Mammary epithelial cell (primary cell): ENCODE measurements at places on chromosomes 3 and 15. TPM values are rescaled to one million over a fixed set of nuclear protein-coding genes. Genes with fewer than 3 reads are reported as not detected.

The FXR1 gene
- total RNA-seq: 105 TPM

The FAM3D gene
- not detected for total RNA-seq

The DISP2 gene
- under 0.01 TPM for total RNA-seq

The RTP4 gene
- total RNA-seq: 0.50 TPM

The TICRR gene
- 0.67 TPM for total RNA-seq

The PLCL2 gene
- total RNA-seq: 0.33 TPM

The ACP3 gene
- total RNA-seq: not detected in 2 replicates

The CMTM7 gene
- 57.4 and 62.1 TPM in 2 replicates for total RNA-seq

GRCh38 chr15:72952151-72952550, 100.1 kb upstream of the NEO1 start:
- no peak for DNase-seq

- DNase-seq: no peak
Observed at GRCh38 chr3:179651687-179652446, 973 bp upstream of the USP13 start.

DNA sequence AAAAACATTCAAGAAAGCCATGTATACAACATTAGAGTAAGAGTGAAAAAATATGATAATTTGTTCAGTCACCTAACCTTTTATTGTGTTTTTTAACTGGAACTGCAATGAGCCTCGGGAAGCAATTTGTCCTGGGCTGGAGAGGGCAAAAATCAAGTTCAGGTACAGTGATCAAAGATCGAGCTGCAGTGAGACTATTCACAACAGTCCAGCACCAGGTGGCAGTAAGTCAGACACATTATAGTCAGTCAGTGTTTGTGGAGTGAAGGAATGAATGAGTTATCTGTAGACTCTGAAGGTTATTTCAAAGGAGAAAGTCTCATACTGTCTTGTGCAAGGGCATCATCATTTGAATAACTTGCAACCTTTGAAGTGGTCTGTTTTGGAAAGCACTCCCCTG, 116.6 kb downstream of the CHDH start:
- peak; percentile 5 for DNase-seq

- DNase-seq: no peak
Observed at GRCh38 chr15:62320259-62320658, 155.2 kb upstream of the C2CD4B start.

- DNase-seq: no peak
Observed at GRCh38 chr3:60070366-60070765, 1020.5 kb upstream of the CFAP20DC start.

DNA sequence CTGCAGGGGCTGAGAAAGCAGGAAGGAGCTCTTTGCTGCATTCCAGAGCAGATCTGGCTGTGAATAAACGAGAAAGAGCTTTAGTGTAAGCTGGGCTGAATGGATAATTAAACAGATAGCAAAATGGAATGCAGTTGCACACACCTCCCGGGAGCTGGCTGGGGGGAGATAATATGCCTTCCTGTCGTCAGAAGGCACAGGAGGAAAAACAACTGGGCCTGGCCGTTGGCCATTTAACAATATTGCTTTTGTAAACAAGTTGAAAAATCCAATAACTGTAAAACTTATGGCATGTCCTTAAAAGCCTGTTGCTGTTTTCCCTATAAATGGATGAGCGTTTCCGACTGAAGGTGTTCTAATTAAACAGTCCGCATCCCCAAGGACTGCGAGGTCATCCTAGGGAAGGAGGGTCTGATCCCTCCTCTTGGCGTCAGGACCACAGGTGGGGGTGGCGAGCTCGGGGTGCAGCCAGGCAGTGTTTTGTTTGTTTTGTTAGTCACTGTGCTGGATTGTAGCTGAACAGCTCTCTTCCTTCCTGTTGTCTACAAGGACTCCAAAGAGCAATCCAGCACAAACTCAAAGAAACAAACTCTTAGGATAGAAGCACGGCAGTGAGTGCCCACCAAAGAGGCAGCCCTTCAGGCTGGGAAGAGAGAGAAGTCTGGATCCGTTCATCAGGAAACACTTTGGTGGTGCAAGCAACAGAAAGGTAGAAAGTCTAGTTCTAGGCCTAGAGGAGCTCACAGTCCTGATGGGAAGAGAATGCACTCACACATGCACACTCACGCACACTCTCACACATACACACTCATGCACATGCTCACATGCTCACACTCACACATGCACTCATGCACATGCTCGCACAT, 133.4 kb upstream of the SMAD3 start:
- peak; percentile 54 for DNase-seq

DNA sequence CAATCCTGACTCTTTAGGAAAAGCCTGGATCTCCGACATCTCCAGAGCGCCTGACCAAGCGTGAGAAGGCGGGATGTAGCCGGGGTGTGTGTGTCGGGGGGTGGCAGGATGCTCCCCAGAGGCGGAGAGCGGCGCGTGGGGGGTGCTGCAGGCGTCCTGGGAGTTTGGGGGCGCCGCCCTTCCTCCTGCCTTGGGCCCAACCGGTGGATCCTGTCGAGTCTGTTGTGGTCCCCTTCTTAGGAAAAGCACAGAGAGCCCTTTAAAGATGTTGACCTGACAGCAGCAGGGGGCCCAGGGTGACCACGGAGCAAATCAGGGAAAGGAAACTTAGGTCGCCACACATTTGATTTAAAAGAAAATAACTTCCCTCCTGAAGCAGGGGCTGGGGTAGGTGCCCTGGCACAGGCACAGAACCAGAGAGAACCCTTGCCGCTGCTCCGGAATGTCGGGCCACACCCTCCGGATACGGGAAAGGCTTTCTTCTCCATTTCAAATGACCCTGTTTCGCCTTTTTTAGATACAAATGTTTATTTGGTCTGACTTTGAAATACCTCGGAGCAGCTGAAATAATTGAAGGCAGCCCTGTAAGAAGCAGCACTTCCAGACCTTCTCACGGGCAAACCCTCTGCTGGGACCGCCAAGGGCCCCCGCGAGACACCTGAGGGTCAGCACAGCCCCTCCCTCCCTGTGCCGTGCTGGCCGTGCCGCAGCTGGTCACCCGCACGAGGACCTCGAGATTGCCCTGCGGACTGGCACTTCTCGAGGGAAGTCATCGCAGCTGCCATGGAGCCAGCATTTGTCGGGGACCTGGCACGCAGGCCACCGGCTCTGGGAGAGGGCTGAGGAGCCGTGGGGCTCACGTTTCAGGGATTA, 102.9 kb upstream of the KLF13 start:
- no peak for DNase-seq

DNA sequence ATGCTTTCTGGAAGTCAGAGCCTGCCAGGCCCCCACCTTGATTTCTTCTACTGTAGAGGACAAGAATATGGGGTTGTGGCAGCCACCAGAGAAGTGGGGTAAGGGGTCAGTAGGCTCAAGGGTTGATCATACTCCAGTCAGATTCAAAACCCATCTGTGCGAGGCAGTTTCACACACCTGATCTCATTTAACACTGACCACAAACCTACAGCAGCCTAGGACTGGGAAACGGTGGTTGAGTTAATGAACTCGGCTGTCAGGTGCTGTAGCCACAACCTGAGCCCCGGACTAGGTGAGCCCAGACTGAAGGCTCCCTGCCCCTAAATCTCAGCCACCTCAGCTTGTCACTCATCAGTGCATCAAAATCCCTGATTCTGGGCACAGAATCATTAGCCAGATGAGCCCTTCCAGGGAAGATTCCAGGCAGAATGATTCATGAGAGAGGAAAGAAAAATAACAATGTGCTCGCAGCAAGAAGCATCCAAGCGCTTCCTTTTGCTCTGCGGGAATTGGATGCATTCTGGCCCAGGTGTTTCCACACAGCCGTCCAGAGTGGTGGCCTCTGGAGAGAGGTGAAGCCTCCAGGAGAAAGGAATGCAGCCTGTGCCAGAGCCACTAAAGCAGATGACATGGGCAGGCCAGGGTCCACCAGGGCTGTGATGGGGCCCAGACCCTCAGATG, 102.1 kb downstream of the SRGAP3 start:
- DNase-seq: no peak

GRCh38 chr3:101104321-101104720, 111.1 kb upstream of the ABI3BP start:
- no peak for DNase-seq

GRCh38 chr15:68630836-68631235, 52.0 kb downstream of the CORO2B start:
- no peak for DNase-seq

DNA sequence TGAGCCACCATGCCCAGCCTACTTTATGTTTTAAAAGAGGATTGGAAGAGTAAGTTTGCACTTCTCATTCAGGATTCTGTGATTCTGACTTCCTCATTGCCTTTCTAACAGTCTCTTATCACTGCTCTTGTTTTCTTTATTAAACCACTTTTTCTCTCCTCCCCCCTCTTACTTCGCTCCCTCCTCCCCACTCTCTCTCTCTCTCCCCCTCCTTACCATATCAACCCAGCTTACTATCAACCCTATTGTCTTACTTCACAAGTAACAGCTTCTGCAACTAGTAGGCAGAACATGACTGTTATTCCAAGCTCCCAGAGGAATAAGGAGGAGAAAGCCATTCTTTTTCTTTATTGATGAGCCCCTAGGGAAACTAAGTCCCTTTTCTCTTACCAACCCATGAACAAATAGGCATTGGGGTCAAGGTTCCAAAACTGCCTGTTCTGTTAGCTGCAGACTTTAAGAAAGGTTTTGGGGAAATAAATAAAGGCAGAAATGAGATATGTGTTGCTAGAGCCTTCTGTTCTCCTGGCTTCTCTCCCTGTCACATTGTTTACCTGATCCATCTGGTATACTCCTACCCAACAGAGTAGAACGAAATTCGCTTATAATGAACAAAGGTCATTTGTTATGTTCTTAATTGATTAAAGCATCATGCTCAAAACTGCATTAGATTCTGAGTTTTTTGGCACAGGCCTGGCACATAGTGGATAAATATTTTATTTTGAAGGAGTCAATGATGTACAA, 56.4 kb upstream of the RASGRP1 start:
- DNase-seq: no peak

GRCh38 chr3:107794664-107795443, 272.1 kb downstream of the BBX start:
- DNase-seq: no peak

GRCh38 chr3:30199855-30200254, 406.5 kb upstream of the TGFBR2 start:
- DNase-seq: no peak

DNA sequence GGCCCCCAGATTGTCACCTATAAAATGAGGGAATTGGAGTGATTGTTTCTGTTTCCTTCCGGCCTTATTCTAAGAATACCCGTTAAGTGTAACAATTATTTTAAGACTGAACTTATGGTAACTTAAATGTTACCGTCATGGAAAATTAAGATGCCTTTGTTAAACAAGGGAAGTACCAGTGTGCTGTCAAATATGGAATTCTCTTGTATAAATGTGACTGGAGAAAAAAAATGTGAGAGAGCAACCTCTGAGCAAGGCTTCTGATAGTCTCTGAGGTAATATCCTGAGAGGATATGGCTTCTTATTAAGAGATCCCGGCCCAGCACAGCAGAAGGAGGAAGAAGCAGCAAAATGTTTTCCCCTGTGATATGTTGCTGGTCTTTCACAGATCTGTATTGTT, 480.7 kb upstream of the ADAMTS9 start:
- no peak for DNase-seq

- peak; percentile 8 for DNase-seq
Observed at GRCh38 chr15:58666957-58667356, 82.5 kb downstream of the ADAM10 start.
